SW 1271 (cell line): ENCODE measurements at places on chromosomes 5 and 9.

DNA sequence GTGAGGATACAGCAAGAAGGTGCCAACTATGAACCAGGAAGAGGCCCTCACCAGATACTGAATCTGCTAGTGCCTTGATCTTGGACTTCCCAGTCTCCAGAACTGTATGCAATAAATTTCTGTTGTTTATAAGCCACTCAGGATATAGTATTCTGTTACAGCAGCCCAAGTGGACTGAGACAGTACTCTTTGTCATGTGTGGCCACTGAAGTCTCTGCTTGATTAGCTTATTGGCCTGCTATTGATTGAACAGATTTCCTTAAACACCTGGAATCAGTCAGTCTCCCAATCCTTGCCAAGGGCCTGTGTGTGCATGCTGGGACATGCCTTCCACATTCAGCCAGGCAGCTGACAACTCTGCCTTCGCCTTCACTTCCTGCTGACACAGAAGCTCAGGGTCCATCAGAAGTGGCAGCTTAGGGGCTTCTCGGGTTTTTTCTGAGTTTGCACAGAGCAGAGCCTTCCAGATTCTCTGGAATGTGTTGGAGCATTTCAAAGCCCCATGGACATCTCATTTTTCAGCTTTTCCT, 13.7 kb upstream of the ROR2 start:
- no peak for DNase-seq

- no peak for DNase-seq
These were observed 905 bp downstream of the CDK9 start for GRCh38 chr9:127786773-127787104.

GRCh38 chr9:105238302-105238701, 6.1 kb upstream of the SLC44A1 start:
- no peak for DNase-seq

GRCh38 chr9:93954434-93955061, 607 bp downstream of the BARX1 start:
- no peak for DNase-seq

GRCh38 chr5:149804478-149805450, 74.7 kb downstream of the PPARGC1B start:
- no peak for DNase-seq

GRCh38 chr9:36928670-36929349, 105.3 kb downstream of the PAX5 start:
- no peak for DNase-seq

DNA sequence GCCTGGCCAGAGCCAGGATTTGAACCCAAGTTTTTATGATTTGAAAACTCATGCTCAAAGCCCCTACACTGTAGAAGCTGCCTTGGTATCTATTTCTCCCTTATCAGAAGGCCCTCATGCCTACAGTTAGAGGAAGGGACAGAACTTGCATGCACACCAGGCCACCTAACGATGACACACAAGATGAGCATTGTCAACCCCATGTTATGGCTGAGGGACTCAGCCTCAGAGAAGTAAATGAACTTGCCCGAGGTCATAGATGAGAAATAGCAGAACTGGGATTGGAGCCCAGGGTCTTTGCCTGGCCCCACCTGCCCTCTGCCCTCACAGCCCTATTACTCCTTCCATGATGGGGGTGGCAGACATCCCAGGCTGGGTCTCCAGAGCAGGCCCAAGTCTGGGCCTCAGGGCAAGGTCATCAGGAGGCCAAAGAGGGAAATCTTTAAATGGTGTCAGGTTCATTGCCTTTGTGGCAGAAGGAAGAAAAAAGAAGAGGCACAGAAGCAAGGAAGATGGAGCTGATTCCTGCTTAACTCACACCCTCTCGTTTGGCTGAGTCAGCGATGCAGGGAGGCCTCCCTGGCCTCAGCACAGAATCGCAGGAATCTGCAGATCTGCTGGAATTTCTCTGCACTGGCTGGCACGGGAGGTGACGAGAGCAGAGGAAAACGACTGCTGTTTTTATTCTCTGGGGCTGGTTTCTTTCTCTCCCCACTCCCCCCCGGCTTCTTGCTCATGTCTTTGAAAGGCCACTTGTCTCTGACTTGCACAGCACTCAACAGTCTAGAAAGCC, 20.6 kb upstream of the CRB2 start:
- DNase-seq, result no peak

GRCh38 chr5:21125238-21125983, 1137.4 kb upstream of the CDH18 start:
- no peak for DNase-seq
